ENCODE measurements at places on chromosomes 5 and 9. TPM values are rescaled to one million over a fixed set of nuclear protein-coding genes. Genes with fewer than 3 reads are reported as not detected.

The GMCL2 gene
- not detected for total RNA-seq

The MINAR2 gene
- total RNA-seq, result not detected

The RBM22 gene
- total RNA-seq, result 13.7 TPM

The PDGFRB gene
- 1.6 TPM for total RNA-seq

The AQP7 gene
- not detected for total RNA-seq

The C5orf58 gene
- not detected for total RNA-seq

The CXCL14 gene
- total RNA-seq, result 0.26 TPM

The TARS1 gene
- total RNA-seq, result 407 TPM

The CTNNA1 gene
- 495 TPM for total RNA-seq

The CDC37L1 gene
- 22.1 TPM for total RNA-seq

The CDC25C gene
- 0.26 TPM for total RNA-seq

The CATSPER3 gene
- under 0.01 TPM for total RNA-seq

The IL3 gene
- not detected for total RNA-seq

- DNase-seq, result no peak
Observed at GRCh38 chr9:95070549-95071021, 246.9 kb downstream of the FANCC start.

DNA sequence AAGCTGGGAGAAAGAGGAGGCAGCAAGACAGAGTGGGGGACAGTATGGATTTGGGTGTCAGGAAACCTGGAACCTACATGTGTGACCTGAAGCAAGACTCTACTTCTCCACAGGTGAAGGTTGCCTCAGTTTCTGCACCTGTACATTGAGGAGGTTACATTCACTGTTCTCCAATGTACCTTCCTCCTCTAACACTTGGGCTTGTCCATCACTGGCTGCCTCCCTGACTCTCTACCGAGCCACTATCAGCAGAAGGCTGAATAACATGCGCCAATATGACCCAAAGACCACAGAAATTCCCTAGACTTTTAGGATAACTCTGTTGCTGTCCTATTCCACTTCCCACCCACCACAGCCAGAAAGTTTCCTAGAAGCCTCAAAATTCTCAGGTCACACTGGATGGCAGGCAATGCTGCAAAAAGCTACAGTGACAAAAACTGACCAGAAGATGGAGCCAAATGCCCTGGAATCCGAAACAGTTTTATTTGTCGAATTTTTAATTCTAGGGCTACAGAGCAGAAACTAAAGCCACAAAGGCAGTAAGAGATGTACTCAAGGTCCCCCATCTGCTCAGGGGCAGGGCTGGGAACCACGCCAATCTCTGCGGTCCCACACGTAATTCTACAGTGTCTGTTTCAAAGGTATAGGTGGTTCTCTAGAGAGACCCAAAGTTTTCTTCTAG, 64.4 kb downstream of the FAM114A2 start:
- DNase-seq, result peak; percentile 38

DNA sequence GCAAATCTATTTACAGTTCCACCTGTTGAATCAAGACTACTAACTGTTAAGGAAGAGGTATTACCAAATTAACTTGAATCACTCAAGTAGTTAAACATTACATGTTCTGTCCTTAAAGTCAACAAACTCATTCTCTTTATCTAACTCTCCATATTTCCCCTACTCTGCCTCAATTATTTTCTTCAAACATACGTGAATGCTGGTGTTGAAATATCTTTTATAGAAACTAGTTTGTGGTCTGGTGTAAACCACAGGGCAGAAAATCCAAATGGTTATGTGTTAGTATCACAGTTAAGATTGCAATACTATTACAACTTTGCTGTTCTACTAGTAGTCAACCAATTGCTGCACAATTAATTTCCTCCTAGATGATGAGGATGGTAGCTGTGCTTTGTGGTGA, 603.5 kb downstream of the KCTD16 start:
- DNase-seq, result no peak

GRCh38 chr9:130932255-130933079, 6.6 kb downstream of the FIBCD1 start:
- no peak for DNase-seq

GRCh38 chr9:113417370-113417769, 6.8 kb downstream of the C9orf43 start:
- DNase-seq, result no peak

DNA sequence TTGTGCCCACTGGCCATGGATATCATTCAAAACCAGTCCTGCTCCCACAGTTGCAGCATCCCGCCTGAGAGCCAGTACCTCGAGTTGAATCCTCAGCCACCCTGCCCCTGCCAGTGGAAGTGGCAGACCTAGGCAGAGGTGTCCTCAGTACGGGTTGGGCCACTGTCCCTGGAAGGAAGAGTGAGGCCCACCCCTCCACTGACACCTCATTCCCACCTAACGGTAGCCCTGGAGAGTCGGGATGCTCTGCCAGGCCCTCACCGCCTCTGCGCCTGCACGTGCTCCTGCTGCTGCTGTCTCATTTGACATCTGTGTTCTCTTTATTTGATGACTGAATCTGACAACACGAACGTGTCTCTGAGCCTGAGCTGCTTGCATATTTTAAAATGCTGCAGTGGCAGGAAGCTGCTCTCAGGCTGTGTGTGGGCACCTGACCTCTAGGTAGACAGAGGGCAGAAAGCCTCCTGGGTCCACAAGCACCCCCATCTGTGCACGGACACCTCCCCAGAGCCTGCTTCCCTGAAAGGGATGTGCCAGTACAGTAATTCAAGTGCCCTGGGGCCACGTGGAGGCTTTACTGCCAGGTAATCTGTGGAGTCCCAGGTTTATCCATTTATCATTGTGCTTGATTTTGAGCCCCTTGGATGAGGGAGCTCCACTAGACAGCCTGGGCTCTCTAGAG, 194.7 kb downstream of the CACNA1B start:
- no peak for DNase-seq

DNA sequence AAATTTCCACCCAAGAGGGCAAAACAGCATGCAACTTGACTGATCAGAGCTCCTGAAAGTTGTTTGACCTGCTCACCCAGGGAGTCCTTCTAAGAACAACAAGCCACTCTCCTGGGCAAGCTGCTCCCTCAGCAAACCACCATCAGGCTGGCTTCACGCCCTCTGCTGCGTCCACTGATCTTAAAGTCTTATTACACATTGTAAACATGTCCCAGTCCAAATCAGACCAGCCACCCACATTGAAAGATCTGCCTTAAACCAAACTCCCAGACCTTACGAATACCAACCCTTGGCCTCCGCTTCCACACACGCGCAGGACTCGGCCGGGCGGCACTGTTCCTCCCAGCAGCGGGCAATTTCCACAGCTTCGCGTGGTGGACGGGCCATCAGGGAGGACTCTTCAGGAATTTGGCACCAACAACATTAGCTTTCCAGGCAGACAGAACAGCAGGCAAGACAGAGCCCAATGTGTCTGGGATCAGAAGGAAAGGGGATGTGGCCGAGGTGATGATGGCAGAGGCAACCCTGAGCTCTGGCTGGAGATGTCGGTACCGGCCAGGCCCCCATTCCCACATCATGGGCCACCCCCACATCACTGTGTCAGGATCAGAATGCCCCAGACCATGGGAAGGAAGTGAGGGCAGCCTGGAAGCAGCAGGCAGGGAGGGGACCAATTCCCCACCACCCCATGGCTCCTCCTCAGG, 56.8 kb downstream of the SEMA4D start:
- DNase-seq, result no peak

DNA sequence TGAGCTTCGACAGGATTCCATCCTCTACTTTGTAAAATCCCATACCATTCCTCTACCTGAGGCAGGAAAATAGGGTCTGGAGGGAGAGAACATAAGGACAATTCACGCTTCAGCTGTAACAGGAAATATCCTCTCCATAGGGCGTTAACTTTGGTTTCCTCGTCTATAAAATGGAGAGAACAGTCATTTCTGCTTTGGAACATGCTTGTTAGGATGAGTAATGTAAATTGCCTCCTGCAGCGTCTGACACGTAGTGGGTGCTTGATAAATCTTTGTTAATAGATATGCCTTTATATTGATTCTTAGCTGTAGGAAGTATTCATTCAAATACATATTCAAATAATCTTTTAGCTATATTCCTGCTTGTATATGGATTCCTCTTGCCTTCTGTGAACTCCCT, 711 bp upstream of the SUB1 start:
- DNase-seq, result peak; percentile 14

- DNase-seq, result peak; percentile 13
Observed at GRCh38 chr5:61245486-61245885, 83.2 kb upstream of the SMIM15 start.

DNA sequence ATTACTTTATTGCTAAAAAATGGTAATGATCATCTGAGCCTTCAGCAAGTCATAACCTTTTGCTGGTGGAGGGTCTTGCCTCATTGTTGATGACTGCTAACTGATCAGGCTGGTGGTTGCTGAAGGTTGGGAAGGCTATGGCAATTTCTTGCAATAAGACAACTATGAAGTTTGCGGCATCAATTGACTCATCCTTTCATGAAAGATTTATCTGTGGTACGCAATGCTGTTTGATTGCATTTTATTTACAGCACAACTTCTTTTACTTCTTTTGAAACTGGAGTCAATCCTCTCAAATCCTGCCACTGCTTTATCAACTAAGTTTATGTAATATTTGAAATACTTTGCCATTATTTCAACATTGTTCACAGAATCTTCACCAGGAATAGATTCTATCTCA, 58.3 kb upstream of the ACO1 start:
- DNase-seq, result no peak

GRCh38 chr9:72474676-72475075, 46.7 kb upstream of the TMC1 start:
- DNase-seq, result no peak

- DNase-seq, result peak; percentile 88
Observed at GRCh38 chr9:76365028-76365427, 29.2 kb downstream of the RFK start.

DNA sequence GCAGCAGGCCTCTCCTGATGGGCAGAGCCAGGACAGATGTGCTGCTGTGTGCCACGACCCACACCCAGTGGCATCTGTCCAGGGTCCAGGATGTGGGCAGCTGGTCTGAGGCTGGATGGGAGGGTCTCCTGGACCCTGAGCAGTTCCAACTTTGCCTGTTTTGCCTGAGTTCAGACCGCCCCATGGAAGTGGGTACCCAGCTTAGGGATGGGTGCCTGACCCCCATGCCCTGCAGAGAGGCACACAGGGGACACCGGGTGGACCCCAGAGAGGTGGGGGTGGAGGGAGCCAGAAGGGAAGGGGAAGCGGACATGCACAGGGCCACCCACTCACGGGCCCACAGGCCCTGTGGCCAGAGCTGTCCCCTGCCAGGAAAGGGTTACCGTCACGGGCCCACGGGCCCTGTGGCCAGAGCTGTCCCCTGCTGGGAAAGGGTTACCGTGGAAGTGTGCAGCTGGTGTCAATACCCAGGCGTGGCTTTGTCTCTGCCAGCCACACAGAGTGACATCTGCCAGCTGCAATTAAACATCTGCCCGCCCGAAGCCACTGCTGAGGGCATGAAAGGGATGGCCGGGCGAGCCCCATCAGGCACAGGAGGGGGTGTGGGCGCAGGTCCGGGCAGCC, 50.0 kb downstream of the NACC2 start:
- DNase-seq, result no peak

DNA sequence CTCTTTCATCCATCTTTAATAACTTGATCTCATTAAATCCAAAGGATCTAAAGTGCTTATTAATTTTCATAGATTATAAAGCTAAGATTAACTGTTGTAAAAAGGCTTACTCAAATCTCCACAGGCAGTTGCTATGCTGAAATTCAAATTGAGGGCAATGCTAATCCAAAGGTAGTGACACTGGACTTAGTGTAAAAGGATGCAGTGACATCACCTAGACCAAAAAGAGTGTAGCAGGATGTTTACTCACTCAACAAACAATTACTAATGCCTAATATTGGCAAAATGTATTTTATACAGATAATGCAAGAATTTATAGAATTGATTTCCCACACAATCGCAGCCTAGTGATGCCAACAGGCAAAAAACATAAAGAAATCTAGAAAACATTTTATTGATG, 756.2 kb downstream of the CDH9 start:
- DNase-seq, result peak; percentile 1
